ENCODE measurements at places on chromosomes 7 and 10.

- DNase-seq, result no peak
These were observed 12.0 kb upstream of the GSDME start for GRCh38 chr7:24769014-24769830.

DNA sequence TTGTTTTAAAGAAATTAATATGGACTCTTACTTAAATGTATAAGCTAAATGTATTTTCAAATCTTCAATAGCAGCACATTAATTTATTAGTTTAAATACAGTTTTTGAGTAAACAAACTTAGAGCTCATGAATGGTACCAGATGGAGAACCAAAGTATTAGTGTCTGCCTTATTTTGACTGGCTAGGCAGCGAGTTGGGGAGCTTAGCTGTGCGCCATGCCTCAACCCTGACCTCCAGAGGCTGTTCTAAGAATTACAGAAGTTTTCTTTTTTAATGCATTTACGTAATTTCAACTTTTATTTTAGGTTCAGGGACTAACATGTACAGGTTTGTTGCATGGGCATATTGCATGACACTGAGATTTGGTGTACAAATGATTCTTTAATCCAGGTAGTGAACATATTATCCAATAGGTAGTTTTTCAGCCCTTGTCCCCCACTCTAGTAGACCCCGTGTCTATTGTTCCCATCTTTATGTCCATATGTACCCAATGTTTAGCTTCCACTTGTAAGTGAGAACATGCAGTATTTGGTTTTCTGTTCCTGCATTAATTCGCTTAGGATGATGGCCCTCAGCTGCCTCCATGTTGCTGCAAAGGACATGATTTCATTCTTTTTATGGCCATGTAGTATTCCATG lies 166.8 kb downstream of the IQUB start:
- peak; percentile 65 for DNase-seq

DNA sequence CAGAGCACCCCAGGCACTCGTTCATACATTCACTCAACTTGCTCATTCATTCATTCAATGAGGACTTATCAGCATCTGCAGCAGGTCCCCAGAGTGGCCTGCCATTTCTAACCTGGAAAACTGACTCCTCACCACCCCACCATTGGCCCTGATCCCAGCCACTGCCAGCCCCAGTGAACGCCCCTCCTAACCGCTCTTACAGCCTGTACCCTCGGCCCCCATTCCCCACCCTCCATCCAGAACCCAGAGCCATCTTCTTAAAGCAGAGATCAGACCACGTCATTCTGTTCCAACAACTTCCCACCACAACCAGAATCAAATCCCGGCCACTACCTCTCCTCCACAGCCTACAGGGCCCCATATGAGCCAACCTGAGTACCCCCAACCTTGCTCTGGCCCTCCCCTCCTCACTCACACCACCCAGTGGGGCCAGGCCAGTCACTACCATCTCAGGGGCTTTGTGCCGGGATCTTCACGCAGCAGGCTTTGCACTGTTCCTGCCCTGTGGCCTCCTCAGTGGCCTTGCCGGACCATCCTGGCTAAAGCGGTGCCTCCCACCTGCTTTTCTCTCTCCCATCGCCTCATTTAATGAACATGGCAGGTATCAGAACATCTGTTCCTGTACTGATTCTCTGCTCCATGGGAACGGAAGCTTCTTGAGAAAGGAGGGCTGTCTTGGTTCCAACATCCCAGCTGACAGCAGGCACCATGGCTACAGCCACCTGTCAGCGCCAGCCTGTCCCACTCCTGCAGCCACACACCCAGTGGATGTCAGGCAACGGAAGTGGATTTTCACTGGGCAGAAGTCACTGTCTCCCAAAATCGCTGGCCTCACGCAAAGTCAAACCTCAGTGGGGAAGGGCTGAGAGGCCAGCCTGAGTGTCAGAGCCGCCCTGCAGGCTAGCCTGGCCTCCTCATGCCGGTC lies 45.4 kb downstream of the FAM53B start:
- no peak for DNase-seq

- no peak for DNase-seq
These were observed 597.9 kb upstream of the DPP6 start for GRCh38 chr7:153454306-153454705.

GRCh38 chr10:88932539-88933256 lies 19.9 kb downstream of the ACTA2 start:
- peak; percentile 84 for DNase-seq

DNA sequence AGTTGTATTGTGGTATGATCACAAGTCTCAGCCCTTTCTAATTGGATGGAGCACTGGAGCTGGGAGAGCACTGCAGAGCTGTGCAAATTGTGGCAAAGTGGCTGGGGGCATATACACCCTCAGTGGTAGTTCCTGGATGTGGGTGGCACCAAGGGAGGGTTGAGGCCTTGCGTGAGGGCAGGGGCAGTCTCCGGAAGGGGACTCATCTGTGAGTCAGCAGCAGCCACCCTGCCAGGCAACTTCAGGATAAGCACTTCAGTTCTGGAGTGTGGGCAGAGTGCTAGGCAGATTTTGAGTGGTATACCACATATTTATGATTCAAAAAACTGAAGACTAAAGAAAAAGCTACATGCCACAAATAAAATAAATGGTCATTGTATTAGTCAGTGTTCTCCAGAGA lies 210.5 kb downstream of the ETV1 start:
- DNase-seq, result no peak

GRCh38 chr7:114959931-114960330 lies 38.0 kb downstream of the MDFIC start:
- no peak for DNase-seq

GRCh38 chr10:85557077-85557476 lies 809.5 kb downstream of the GRID1 start:
- no peak for DNase-seq

DNA sequence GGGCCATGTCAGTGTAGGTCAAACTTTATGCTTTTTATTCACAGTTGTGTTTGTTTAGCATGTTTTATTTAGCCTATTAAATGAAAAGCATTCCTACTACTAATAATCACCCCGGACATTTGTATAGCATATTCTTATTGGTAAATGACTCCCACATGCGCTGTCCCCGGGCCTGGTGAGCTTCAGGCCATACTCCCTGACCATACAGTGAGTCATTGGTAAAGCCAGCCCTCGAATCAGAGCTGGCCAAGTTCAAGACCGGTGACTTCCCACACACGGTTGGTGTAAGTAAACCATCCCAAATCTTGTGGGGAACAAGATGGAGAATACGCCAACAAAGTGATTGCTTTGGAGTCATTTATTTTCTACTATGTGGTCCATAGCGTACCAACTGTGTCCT lies 238.7 kb upstream of the TCF7L2 start:
- DNase-seq, result no peak

DNA sequence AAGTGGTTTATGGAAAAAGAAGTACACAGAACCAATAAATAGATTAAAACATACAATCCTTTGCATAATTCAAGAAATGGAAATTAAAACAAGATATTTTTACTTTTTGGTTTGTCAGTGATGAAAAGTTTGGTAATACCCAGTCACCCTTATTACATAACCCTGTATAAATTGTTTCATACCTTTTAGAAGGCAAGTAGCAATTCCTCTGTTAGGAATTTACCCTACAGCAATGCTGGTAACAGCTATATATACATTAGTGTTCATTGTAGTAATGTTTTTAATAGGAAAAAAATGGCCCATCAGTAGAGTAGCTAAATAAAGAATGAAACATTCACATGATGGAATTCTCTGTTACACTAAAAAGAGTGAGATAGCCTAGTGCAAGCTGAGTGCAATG lies 42.7 kb downstream of the PTPN12 start:
- no peak for DNase-seq

- DNase-seq, result no peak
These were observed 496.6 kb downstream of the INHBA start for GRCh38 chr7:41206267-41206666.

DNA sequence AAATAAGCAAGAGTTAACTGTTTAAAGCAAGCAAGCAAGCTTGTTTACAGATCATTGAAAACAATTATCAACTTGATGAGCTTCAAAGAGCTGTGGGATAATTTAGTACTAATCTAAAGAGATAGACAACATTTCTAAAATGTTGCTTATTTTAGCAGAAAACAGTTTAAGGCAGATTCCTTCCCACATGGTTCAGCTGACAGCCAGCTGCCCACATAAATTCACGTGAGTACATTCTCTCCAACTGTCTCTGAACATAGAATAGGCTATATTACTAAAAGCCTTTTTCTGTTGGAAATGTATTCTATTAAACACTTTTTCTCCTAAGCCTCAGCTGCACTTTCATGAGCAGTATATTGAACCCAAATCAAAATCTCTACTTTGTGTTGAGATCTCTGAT lies 174.1 kb downstream of the LRRN3 start:
- no peak for DNase-seq

DNA sequence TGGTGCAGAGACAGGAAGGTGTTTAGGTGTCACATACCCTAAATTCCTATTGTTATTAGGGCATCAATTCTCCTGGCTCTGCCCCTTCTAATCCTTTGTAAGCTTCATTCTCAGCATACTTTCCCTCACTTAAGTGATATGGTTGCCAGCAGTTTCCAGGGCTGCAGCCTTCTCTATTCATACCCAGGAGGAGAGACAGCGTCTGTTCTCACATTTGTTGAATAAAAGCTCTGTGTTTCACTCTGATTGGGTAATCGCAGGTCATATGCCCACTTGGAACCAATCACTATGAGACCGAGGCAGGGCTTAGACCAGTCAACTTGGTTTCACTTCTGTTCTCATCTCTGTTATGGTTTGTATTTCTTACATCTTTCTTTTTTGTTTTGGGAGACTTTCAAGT lies 109.6 kb upstream of the MTPN start:
- DNase-seq, result peak; percentile 71

DNA sequence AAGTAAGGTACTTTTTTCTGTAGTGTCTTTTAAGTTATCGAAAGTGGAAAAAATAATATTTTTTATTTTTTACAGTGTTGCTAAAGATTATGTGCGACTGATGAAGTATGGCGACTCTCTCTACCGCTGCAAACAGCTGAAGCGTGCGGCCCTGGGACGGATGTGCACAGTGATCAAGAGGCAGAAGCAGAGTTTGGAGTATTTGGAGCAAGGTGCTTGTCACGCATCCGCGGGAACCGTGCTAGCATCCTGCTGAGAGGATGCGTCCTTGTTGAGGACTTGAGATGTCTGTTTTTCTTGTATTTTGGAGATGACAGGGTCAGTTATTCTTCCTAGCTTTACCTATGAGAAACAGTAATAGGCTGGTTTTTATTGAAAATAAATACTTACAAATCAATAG lies 7.8 kb downstream of the GTPBP4 start:
- DNase-seq, result no peak

- DNase-seq, result no peak
These were observed 496.8 kb upstream of the AKR1E2 start for GRCh38 chr10:4329225-4329624.

- DNase-seq, result no peak
These were observed 109.3 kb downstream of the GRK5 start for GRCh38 chr10:119316729-119317097.

GRCh38 chr10:14513123-14513522 lies 182.4 kb upstream of the FRMD4A start:
- DNase-seq, result no peak

GRCh38 chr7:6178298-6179029 lies 94.0 kb downstream of the CYTH3 start:
- DNase-seq, result no peak

GRCh38 chr7:30989008-30989823 lies 25.5 kb downstream of the GHRHR start:
- no peak for DNase-seq

DNA sequence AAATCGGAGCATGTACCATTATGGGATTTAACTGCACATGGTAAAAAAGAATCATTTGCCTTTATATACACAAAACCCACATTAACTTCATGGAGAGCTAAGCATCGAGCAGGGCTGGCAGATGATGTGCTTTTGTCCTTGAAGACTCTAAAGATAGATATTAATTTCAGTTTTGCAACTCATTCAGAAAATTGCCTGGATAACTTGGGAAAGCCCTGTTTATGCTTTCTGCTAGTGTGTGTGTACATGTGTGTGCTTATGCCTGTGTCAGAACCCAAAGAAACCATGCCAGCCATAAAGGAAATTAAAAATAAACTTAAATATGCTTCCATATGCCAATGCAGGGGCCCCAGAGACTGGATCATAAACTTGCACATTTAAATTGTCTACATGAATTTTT lies 640.0 kb downstream of the PARD3 start:
- no peak for DNase-seq

DNA sequence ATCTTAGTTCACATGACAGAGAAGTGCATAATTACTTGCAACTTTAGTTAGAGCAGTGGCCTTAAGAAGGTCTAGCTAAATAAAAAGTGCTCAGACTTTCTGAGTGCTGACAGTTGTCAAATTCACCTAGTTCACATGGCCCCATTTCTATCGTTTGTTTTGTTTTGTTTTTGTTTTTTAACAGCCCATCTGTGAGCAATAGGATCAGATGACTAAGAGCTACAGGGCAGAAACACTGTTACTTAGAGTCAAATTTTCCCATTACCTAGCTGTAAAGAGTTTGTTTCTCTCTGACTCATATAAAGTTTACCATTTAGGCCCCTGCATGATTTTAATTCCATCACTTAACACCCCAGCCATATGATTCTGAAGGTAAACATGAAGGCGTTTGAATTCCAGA lies 18.8 kb downstream of the CAV1 start:
- no peak for DNase-seq

DNA sequence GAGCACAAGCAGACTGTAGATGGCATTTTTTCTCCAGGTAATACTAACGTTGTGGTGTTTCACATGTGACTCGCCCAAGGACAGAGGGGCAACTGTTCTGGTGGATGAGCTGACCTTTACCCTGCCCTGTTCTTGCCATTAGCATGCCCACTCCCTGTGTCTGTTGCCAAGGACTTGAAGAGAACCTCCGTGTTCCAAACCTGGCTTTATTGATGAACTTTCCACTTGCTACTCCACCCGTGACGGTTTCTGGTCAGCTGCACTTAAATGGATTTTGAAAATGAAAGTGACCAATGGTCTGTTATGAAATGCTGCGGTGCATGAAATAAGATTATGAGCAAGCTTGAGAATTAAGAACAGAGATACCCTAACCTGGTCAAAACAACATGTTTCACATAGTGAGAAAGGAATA lies 30.4 kb downstream of the LRRC4 start:
- DNase-seq, result no peak

- no peak for DNase-seq
These were observed 132.9 kb downstream of the ANLN start for GRCh38 chr7:36522453-36523007.
